Stimulated activated CD4-positive, alpha-beta T cell treated with anti-CD3 and anti-CD28 coated beads, Interleukin-12 subunit alpha, Interleukin-12 subunit beta, amount 100 ng/mL, for 4 hours (primary cell): ENCODE measurements at places on chromosomes 11 and 22.
A peak's percentile ranks its signal among the peaks of the same experiment; 100 is the strongest.

DNA sequence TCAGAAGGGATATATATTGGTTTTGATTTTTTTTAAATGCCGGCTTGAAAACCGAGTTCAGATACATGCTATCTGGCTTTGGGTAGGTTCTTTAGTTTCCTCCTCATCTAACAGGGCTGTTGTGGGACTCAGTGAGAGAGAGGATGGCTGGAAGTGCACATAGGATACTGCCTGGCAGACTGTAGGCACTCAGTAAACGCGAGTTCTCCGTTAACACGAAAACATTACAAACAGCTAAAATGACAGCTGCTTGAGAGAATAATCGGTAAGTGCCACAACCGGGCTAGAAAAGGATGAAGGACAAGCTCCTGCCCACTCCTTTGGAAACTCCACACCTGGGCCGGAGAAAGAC is 369 bp downstream of the XRRA1 start:
- DNase-seq, result no peak

DNA sequence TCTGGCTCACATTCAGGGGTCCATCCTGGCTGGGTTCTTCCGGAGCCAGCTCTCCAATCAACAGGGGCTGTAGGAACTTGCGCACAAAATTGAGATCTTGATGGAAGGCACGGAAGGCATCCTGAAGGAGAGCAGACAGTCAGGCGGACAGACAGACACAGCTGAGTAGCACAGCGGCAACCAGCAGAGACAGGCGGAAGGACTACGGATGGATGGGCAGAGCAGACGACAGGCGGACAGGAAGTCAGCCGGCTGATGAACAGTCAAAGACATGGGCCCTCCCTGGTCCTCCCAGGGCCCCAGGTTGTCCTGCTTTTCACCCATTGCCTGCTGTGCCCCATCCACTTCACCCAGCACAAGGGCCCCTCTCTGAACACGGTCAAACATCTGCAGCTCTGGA is 11.3 kb downstream of the FADS3 start:
- no peak for DNase-seq

DNA sequence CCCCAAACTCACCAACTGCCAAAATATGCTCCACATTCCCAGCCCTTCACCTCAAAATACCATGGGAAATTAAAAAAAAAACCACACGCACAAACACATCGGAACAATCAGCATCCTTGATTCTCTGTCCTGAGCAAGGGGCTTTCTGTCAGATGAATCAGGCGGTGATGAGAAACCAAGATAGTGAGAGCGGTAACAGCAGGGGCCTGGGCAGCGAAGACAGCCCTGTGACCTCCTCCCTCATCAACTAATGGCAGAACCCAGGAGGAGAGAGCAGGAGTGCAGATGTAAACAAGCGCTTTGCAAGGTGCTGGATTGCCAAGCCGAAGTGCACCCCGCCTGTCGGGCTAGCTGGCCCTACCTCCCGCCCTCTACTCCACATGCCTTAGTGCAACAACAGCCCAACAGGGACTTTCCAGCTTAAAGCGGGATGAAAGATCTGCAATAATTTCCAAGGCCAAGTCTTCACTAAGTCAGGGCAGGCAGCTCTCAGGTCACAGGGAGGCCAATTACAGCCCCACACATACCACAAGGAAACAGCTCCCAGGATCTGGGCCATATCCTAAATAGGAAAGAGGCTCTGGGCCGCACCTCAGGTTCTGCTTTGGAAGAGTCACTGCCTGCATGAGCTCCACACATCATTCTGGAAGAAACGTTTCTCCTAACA is 72.2 kb upstream of the BID start:
- no peak for DNase-seq

DNA sequence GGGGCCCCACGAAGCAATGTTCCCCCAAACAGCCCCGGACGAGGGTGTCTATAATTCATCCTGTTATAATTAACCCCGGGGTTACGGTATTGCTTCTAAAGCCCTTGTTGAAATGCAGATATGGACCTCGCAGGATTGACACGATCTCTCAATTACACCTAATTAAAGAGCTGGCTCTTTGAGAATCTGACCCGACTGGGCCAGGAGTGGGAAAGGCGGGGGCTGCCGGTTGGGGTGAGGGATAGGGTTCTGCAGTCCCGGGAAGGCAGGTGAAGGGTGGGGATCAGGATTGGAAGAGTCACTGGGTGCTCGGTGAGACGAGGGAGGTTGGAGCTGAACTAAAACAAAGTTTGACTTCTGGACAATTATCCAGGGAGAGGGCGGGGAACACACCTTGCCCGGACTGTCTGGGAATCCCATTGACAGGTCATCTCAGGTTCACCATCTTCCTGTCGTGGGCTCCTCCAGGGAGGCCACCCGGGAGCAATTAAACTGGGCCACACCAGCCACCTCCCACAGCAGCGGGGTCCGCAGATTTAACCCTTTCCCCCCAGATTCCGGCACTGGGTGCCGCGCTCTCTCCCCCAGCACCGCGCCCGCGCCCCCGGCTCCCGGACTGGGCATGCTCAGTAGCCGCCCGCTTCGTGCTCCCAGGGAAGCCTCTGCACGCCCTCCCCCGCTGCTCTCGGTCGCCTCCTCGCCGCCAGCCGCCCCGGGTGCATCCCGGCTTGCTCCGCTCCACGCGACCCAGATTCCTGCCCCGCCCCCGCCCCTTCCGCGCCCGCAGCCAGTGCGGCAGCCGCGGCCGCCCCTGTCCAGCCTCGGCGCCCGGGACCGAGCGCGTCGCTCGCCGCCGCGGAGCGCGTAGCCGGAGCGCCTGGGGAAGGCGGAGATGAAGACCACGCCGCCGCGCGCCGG is at the start of gene ELMOD1:
Gene ELMOD1, plus strand, starts transcription at position 688 of the 918 bp plus-strand sequence. CDS start 27,043 bp downstream, outside the sequence.
- DNase-seq, result peak; percentile 33

DNA sequence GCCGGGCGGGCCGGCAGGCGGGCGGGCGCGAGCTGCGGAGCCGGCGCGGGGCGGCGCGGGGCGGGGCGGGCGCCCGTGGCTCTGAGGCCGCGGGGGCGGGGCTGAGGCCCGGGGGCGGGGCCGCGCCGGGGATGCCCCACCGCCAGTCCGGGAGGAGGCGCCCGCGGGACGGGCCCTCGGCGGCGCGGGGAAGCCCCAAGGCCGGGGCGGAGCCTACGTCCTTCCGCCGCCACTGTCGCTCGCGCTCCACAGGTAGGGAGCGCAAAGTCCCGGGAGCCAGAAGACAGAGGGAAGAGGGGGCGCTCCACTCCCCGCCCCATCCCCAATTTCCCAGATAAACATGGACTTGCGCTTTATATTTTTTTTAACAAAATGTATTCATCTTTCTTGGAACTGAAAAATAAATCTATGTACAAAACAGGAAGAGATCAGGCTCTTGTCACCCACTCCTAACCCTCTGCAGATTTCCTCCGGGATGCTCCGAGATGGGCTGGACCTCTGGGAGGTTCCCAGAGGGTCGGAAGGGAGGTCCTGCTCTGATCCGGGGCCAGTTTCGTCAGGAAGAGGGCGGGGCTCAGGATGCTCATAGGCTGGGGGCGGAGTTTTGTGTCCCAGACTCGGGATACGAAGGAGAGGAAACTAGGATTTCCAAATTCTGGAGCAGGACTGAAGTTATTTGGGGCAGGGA is at the start of gene MAP4K2:
Gene MAP4K2, minus strand, starts transcription at position 57 of the 688 bp plus-strand sequence. CDS start 65 bp downstream, outside the sequence.
- peak; percentile 87 for DNase-seq

DNA sequence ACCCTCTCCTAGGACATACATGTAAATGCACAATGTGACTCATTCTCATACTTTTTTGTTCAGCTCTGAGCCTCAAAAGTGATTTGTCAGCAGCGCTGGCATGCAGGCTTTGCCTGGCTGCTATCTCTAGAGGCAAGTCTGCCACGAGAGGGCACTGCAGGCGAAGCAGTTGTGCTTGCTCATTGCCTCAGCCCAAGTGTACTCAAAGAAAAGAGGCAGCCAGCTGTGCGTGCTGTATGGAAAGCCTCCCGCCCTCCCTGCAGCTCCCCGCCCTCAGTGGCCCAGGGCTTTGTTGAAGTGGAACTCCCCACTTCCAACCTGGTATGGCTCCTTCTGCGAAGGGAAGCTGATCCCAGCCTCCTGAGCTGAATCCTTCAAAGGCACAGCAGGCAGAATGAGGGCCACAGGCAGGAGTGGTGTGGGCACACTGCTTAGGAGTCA is 16.3 kb downstream of the SDHAF2 start:
- DNase-seq, result peak; percentile 79

DNA sequence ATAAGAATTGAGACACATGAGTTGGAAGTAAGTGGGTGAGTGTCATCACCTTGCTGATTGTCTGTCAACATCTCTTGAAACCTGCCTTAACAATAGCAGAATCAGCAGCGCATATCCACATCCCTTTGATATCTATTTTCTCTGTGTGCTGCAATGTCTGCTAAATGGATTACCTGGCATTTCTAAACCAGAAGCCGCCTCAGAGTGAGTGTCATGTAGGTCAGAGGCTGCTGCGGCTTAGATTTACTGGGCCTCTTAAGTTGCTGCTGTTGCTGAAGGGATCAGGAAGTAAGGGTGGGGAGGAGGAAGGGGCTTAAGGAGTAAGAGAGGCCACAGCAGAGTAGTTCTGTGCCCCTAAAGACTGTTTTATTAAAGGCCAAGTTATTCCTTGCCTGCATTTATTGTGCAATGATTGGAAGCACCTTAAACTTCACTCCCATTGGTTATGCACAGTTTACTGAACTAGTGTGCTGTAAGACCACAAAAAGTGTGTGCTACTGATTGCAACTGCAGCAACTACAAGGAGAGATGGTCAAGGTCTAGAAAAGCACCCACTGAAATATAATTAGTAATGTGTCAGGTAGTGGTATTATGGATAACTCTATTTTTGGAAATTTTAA is 29.8 kb upstream of the TMEM41B start:
- no peak for DNase-seq

GRCh38 chr11:5815534-5815933 is 6.8 kb downstream of the OR52N2 start:
- DNase-seq, result no peak

GRCh38 chr11:95795627-95796295 is 5.5 kb downstream of the CEP57 start:
- no peak for DNase-seq

DNA sequence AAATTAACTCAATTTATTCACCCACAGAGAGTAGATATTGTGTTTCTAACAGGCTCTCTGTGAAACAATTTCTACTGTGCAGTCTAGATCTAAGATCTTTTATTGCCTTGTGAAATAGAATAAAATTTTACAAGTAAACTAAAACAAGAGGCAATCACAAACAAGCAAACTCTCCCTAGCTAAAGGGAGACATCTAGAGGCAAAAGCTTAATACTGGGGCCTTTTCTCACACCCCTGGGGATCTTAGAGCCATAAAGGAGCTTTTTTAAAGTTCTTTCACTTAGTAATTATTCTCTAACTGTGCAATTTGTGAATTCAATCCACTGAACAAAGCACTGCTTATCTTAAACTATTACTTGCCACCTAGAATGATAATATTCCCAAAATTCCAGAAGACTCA is 19.7 kb downstream of the ALG9 start:
- DNase-seq, result no peak

DNA sequence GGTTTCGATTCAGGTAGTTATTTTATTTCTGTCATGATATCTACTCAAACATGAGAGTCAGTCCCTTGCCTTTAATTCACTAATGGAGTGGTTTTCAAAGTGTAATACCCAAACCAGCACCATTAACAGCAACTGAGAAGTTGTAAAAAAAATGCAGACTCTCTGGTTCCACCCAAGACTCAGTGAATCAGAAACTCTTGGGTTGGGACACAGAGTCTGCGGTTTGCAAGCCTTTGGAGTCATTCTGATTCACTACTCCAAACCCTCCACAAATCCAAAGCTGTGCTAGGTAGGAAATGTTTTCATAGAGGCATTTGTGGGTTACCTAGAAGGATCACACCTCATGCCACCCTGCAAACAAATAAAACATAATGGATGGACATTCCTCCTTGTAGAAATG is 340.1 kb downstream of the NTM start:
- DNase-seq, result no peak

DNA sequence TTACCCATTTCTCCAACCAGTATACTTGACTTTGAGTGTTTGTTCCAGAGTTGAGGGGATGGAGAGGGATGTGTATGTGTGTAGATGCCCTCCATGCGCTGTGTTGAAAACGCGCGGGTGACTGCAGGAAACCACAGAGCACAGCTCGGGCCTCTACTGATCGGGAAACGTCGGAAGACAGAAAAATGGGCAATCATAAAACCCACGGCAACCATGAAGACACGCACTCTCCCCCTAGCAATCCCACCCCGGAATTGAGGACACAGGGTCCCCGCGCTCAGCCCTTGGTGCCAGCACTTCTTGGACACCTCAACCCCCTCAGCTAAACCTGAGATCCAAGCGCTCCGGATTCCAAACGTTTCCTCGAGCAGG is 251 bp upstream of the UQCC3 start:
- DNase-seq, result no peak

DNA sequence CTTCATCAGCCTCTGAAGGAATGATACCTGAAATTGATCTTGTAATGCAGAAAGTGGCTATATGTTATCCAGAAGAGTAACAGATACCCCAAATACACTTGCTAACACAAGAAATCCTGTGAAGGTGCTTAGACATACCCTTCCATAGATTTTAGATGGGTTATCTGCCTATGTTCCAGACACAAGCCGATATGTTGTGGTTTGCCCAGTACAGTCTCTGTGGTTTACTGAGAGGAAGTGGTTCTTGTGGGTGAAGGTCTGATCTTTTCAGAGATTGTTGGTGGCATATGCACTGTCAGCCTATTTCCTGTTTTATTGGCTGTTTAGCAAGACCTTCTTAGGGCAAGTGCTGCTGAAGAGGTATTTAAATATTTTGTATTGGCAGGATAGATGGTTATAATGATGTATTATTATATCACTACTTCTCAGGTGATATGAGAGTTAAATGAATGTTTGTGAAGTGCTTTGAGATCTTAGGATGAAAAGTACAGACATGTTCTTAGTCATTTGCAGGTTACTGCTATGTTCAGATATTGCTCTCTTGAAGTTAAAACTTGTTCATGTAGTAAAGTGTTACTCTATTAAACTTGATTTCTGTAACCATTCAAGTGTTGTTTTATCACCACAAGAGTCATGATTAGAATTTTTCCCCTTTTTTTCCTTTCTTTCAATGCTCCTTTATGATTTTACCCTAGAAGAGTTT is 8.2 kb downstream of the ARHGEF12 start:
- DNase-seq, result no peak

DNA sequence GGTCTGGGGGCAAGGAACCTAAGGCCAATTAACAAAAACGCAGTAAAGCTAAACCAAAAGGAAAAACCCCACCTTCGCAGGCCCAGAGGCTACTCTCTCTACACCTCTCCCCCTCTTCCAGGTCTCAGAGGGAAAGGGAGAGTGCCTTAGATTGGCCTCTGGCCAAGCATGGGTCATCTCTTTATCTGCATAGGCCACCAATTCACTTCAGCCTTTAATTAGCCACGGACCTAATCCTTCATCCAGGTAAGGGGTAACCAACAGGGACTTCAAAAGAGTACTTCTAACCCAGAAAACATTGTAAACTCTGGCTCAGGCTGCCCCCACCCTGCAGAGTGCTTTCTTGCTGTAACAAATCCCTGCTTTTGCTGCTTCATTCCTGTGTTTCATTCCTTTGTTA is 9.4 kb downstream of the VSTM5 start:
- DNase-seq, result no peak

- no peak for DNase-seq
Measured at GRCh38 chr11:45109400-45109799, 37.0 kb upstream of the PRDM11 start.
